ENCODE measurements at places on chromosomes 7 and 10. TPM values are rescaled to one million over a fixed set of nuclear protein-coding genes. Genes with fewer than 3 reads are reported as not detected.

DNA sequence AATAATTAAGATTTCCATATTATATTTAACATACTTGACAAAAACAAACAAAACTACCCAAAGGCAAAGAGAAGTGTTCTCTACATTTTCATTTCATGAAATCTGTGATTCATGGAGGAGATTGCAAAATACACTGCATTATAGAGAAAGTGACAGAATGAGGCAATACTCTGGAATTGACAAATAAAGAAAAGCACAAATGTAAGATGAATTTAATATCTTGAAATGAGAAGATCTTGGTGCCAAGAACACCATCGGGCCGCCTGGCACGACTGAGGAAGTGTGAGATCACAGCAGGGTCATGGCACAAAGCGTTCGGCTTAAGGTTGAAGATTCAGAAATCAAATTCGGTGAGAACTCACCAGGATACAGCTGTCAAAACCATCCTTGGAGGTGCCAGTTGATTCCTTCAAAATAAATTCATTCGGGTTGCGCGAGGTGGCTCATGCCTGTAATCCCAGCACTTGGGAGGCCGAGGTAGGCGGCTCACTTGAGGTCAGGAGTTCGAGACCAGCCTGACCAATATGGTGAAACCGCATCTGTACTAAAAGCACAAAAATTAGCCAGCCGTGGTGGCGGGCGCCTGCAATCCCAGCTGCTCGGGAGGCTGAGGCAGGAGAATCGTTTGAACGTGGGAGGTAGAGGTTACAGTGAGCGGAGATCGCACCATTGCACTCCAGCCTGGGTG, 174.0 kb upstream of the PFKP start:
- no peak overlapping the region for H3K27ac ChIP-seq
- H3K36me3 ChIP-seq: no peaks in the 10 kb centered on the region
- H3K4me1 ChIP-seq: no peaks in the 10 kb centered on the region
- DNase-seq: no peak
- H3K27me3 ChIP-seq: no peaks in the 10 kb centered on the region
- no peak overlapping the region for H3K4me3 ChIP-seq

- H3K27ac ChIP-seq: no peak overlapping the region
- no peaks in the 10 kb centered on the region for H3K4me1 ChIP-seq
- H3K27me3 ChIP-seq: no peaks in the 10 kb centered on the region
- no peak for DNase-seq
- H3K4me3 ChIP-seq: no peak overlapping the region
Measured at GRCh38 chr10:31118556-31118955, 86.9 kb upstream of the ZNF438 start.

DNA sequence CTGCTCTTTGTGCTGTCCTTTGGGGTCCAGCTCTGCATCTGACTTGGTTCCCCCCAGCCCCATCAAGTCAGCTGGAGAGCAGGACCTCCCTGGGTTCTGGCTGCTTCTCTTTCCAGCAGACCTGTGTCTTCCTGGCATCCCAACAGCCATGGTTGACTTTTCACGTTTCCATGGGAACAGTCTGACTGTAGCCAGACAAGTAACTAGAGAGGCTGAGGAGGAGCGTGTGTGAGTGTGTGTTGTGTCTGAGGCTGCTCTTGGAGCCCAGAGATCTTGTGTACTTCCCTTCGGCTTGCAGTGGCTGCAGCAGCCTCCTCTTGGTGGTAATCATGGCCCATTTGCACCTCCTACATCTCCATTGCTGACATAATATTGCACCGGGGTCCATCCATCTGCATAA, 332.0 kb downstream of the RPS24 start:
- H3K4me1 ChIP-seq: no peaks in the 10 kb centered on the region
- H3K27me3 ChIP-seq: no peaks in the 10 kb centered on the region
- no peaks in the 10 kb centered on the region for H3K36me3 ChIP-seq
- no peak overlapping the region for H3K27ac ChIP-seq

DNA sequence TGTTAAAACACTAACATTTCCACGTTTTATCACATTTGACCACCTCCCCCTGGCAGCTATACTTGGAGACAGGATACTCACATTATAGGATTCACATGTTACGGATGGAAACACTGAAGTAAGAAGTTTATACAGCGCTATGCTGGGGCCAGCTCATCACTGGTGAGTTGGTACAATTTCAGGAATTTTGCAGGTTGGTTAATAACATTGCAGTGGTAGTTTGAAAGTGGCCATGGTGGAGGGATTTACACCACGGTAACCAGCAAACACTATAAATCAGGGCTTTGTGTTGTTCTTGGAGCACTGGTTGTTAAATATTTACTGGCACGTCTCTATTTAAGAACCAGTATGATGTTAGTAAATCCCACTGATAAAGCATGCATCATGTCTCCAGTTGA, 174.0 kb downstream of the GFRA1 start:
- DNase-seq: no peak
- H3K27me3 ChIP-seq: peaks cover 11% of the 10 kb centered on the region
- H3K4me1 ChIP-seq: no peaks in the 10 kb centered on the region
- no peak overlapping the region for H3K4me3 ChIP-seq
- no peaks in the 10 kb centered on the region for H3K36me3 ChIP-seq

DNA sequence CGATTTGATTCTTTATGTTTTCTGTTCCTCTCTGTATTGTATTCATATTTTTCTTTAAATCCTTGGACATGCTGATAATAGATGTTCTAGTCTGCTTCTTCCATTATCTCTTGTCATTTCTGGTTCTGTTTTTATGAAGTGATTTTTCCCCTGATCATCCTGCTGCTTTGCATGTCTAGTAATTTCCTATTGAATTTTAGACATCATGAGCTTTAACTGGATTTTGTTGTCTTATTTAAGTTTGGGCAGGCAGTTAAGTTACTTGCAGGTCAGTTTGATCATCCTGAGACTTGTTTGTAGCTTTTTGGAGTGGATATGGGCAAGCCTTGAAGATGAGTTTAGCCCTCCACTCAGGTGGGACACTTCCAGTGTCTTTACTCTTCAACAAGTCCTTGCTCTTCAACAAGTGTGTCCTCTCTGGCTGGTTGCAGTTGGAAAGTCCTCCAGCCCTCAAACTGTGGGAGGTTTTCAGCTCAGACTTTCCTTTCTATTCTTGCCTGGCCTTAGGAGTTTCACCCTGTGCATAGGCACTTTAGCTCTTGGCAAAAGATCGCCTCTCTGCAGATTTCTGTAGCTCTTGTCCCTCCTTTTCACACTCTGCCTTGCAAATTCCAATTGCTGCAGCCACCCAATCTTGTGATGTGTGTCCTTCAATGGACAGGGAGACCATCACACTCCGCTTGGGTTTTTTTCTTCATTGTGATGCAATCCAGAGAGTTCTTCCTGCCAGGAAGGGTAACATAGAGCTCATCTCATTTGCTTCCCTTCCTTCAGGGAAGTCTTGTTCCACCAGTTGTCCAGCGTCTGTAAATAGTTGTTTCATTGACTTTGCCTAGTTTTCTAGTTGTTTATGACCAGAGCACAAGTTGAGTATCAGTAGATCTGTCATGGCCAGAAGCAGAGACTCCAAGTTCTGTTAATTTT, 197.2 kb upstream of the SH2B2 start:
- no peak for DNase-seq
- no peak overlapping the region for H3K27ac ChIP-seq
- no peaks in the 10 kb centered on the region for H3K36me3 ChIP-seq
- no peaks in the 10 kb centered on the region for H3K4me1 ChIP-seq

DNA sequence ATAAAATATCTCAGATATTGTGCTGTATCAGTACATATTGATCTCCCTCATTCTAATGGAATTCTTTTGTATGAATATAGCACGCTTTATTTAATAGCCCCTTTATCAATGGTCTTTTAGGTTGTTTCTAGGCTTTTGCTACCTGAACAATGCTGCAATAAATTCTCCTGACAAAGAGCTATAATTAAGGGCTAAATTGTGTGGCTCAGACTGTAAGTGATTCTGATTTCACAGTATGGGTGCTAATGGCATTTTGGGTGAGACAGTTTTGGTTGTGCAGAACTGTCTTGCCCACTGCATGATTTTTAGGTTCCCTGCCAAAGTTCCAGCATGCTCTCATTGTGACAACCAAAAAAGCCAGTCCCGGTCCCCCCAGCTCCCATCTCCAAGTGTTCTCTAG, 363.2 kb downstream of the REEP3 start:
- DNase-seq: no peak
- no peak overlapping the region for H3K27ac ChIP-seq
- no peaks in the 10 kb centered on the region for H3K27me3 ChIP-seq
- H3K36me3 ChIP-seq: no peaks in the 10 kb centered on the region

- H3K4me1 ChIP-seq: no peaks in the 10 kb centered on the region
- no peaks in the 10 kb centered on the region for H3K36me3 ChIP-seq
- H3K4me3 ChIP-seq: no peak overlapping the region
- no peak overlapping the region for H3K27ac ChIP-seq
Measured at GRCh38 chr7:131948434-131949053, 392.1 kb upstream of the PODXL start.

GRCh38 chr10:85538601-85539000, 828.0 kb downstream of the GRID1 start:
- H3K4me1 ChIP-seq: no peaks in the 10 kb centered on the region
- H3K36me3 ChIP-seq: no peaks in the 10 kb centered on the region
- H3K27ac ChIP-seq: no peak overlapping the region
- DNase-seq: no peak

- H3K4me3 ChIP-seq: no peak overlapping the region
- H3K27ac ChIP-seq: no peak overlapping the region
- no peaks in the 10 kb centered on the region for H3K36me3 ChIP-seq
- no peaks in the 10 kb centered on the region for H3K27me3 ChIP-seq
Measured at GRCh38 chr10:104273286-104273685, 4.3 kb downstream of the GSTO2 start.

GRCh38 chr7:111076205-111076604, 14.7 kb upstream of the LRRN3 start:
- no peak for DNase-seq
- H3K4me3 ChIP-seq: no peak overlapping the region
- H3K36me3 ChIP-seq: no peaks in the 10 kb centered on the region

DNA sequence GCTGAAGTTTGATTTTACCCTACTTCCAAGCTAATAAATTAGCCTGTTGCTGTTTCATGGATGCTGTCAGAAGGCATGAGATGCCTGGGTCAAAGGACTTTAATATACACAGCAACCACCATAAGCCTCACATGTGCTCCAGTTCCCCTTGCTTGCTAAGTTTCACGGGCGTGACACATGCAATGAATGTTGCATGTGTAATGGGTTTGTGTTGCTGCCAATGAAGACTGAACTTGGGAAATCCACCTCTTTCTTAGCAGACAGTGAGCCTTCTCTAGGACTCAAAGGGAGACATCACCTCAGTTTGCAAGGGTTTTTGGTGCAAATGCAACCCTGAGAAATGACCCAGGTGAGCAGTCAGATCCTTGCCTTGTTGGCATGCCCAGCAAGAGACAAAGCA, 505.5 kb upstream of the PODXL start:
- H3K27ac ChIP-seq: no peak overlapping the region
- no peaks in the 10 kb centered on the region for H3K36me3 ChIP-seq
- no peak for DNase-seq
- H3K4me3 ChIP-seq: no peak overlapping the region
- H3K4me1 ChIP-seq: no peaks in the 10 kb centered on the region

DNA sequence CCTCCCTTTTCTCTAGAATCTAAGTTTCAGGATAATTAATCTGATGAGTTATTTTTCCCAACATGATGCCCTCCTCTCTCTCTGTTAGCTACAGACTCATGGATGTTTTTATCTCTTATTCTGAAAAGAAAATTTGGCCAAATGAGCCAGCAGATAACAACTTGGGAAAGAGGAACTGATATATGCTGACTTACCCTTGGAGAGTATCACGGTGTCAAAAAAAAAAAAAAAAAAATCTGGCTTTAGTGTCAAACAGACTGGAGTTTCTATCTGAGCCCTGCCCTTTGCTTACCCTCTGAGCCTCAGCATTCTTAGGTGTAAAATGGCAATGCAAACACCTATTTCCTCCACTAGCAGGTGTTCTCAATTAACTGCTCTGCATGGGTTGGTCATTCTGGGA, 190.4 kb downstream of the AHR start:
- no peaks in the 10 kb centered on the region for H3K4me1 ChIP-seq
- no peak overlapping the region for H3K4me3 ChIP-seq
- H3K27ac ChIP-seq: no peak overlapping the region
- H3K27me3 ChIP-seq: no peaks in the 10 kb centered on the region

DNA sequence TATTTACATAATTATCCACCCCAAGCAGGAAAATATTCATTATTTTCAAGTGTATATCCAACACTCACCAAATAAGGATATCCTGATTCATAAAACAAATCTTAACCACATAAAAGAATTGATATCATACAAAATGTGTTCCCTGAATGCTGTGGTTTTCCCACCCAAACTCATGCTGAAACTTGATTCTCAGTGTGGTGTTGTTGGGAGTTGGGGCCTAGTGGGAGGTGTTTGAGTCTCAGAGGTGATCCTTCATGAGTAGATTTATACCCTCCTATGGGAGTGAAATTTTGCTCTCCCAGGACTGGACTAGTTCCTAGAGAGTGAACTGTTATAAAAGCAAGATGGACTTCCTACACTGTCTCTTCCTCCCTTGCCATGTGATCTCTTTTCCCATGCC, 1028.3 kb downstream of the SORCS1 start:
- no peak for DNase-seq
- no peaks in the 10 kb centered on the region for H3K36me3 ChIP-seq

DNA sequence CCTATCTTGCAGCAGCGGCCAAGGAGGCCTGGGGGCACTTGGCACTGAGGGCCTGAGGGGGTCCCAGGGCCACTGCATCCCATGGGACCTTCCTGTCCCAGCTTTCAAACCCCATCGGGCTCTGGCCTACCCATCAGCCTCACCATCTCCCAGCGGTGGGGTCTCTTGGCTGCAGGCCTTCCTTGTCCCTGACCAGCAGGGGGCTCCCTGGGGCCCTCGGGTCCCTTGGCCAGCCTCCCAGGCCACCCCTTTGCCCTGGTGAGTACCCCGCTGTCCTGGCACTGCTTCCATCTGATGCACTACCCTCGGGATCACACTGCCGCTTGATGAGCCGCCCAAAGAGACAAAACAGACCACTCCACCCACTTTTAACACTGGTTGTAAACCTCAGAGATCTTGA, 43.5 kb downstream of the YKT6 start:
- no peaks in the 10 kb centered on the region for H3K27me3 ChIP-seq
- no peak overlapping the region for H3K4me3 ChIP-seq
- no peak for DNase-seq
- no peaks in the 10 kb centered on the region for H3K36me3 ChIP-seq
- no peak overlapping the region for H3K27ac ChIP-seq
- no peaks in the 10 kb centered on the region for H3K4me1 ChIP-seq

Gene NEUROD6
- total RNA-seq: not detected

Gene MALSU1
- total RNA-seq: 55.5 TPM

Gene MYOZ1
- total RNA-seq: 1.6 TPM

Gene UCMA
- total RNA-seq: not detected

Gene ECHDC3
- total RNA-seq: 77.6 TPM
